ENCODE measurements at places on chromosomes 4 and X. TPM values are rescaled to one million over a fixed set of nuclear protein-coding genes. Genes with fewer than 3 reads are reported as not detected.

GRCh38 chrX:120549483-120550452 is 11.0 kb downstream of the CUL4B start:
- no peak for DNase-seq

The MUC7 gene
- polyA plus RNA-seq, result not detected

DNA sequence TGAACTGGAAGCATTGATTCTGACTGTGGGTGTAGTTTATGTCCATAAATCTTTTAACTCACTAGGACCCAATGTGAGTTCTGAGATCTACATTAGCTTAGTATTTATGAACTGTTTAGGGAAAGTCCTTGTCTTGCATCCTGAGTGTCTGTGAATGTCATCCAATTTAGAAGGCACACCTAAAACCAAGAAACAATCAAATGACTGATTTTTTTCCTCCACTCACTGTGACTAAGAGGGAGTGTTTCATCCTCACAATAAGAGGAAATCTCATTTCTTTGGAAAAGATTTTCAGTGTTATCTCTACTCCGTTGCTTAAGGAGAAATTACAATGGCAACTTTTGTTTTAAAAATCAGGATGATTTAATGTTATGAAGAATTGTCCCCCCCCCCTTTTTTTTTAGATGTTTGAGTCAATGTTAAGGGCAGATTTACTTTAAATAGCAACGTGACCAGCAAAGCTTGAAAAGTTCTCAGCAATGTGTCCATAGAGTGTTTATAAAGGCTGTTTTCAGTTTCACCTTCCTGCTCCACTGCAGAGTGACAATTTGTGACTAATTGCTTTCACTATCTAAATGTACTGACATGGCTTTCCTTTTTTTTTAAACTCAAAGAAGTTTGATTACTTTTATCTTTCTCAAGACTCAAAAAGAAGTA is 173.0 kb downstream of the SPCS3 start:
- no peak for DNase-seq

- DNase-seq, result no peak
These were observed 147.2 kb downstream of the GLRA3 start for GRCh38 chr4:174681723-174682300.

DNA sequence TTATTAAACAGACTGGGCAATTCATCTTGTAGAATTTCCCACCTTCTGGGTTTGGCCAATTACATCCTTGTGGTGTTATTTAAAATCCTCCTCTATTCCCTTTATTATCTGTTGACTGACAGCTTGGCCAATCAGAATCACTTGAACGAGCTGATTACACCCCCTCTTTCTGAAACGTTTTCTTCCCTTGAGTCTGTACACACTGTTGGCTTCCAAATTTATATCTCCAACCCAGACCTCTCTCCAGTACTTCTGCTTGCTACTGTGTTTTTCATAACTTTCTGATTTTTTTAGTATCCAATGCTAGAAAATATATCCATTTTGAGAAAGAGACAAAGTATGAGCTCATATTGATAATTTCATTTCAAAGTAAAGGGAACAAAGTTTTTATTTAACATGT is 14.8 kb downstream of the CD38 start:
- DNase-seq, result no peak
